GM13977 (cell line): ENCODE measurements at places on chromosomes 7 and 10.

GRCh38 chr10:101993221-101993620 lies 62.8 kb downstream of the ARMH3 start:
- DNase-seq: no peak

DNA sequence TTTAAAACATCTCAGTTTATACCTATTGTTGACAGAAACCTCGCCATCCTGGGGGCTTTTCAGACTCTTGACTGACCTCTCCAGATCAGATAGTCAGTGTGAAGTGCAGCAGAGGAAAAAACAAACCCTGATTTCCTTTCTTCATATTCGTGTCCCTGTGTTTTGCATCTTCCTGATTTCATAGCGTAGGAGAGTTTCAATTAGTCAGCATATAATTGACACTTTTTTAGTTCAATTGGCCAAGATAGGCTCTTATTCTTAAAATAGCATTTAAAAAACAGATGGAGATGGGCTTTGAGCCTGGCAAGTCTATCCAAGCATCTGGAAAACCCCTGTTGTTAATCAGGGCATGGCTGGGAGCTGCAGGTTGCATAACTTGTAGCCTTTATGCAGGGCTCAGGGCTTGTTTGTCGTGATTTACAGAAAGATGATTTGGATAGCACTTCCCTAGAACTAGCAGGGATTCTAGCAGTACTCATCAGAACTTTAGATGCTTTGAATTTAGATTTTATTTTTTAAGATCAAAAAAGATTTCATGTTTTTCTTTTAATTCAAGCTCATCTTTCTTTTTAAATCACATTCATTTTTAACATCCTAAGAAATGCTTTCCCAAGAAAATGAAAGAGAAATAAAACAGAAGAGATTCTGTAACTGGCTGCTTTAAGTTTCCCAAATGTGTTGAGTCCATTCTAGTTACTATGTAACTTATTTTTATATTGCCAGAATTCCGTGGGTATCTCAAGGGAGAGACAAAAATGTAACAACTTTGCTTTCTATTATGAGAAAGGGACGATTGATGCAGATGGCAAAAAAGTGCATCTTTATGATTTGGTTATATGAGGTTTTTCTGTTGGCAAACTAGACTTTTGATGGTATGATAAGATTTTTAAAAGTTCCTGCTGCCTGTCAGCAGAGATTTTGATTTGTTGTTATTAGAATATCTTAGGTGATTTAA lies 270.8 kb upstream of the FZD8 start:
- no peak for DNase-seq

- DNase-seq: no peak
Observed at GRCh38 chr10:63115732-63116383, 17.3 kb upstream of the NRBF2 start.

GRCh38 chr7:93055543-93056107 lies 62.2 kb downstream of the SAMD9 start:
- peak; percentile 62 for DNase-seq

DNA sequence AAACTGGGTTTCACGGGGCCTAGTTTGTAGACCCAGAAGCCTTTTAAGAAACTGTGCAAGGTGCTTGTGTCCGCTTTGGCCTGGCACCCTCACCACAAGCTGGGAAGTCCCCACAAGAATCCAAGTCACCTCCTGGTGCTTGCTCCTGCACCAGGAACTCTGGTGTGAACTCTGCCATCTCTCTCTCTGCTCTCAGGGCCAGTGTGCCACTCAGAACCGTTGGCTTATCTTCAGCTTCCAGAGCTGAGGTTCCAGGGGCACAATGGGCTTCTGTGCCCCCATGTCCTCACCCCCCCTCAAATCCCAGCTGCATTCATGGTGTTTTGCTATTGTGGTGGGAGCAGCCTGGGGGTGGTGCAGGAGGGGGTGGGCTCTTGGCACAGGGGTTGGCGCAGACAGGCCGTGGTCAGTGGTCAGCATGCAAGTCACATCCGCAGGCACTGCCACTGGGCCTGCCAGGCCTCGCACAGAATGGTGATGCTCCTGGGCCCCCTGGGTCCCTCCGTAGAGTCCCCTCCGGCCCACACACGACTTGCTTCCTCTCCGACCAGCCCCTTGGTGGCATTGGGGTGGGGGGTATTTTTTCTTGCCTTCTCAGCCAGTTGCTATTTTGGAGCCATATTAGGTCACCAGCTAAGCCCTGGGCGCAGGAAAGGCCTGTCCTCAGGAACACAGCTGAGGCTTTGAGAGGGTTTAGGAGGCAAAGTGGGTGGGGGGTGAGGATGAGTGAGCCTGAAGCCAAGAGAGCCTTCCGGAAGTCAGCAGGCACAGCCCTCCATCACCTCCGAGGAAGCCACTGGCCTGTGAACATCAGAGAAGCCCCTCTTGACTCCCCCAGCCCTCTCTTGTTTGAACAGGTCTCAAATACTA lies 3.0 kb downstream of the ZCCHC24 start:
- DNase-seq: no peak

GRCh38 chr7:78127009-78127408 lies 328.4 kb downstream of the PHTF2 start:
- DNase-seq: no peak

GRCh38 chr10:88647061-88647615 lies 17.1 kb upstream of the LIPF start:
- DNase-seq: no peak

- no peak for DNase-seq
Observed at GRCh38 chr7:101506531-101506930, 122.6 kb downstream of the MYL10 start.

GRCh38 chr7:155188357-155188756 lies 109.3 kb upstream of the INSIG1 start:
- no peak for DNase-seq

GRCh38 chr10:69516316-69516715 lies 56.9 kb downstream of the NEUROG3 start:
- peak; percentile 48 for DNase-seq

- no peak for DNase-seq
Observed at GRCh38 chr7:9488555-9488954, 1055.1 kb downstream of the NXPH1 start.

- no peak for DNase-seq
Observed at GRCh38 chr10:72930276-72930675, 24.3 kb downstream of the PLA2G12B start.

DNA sequence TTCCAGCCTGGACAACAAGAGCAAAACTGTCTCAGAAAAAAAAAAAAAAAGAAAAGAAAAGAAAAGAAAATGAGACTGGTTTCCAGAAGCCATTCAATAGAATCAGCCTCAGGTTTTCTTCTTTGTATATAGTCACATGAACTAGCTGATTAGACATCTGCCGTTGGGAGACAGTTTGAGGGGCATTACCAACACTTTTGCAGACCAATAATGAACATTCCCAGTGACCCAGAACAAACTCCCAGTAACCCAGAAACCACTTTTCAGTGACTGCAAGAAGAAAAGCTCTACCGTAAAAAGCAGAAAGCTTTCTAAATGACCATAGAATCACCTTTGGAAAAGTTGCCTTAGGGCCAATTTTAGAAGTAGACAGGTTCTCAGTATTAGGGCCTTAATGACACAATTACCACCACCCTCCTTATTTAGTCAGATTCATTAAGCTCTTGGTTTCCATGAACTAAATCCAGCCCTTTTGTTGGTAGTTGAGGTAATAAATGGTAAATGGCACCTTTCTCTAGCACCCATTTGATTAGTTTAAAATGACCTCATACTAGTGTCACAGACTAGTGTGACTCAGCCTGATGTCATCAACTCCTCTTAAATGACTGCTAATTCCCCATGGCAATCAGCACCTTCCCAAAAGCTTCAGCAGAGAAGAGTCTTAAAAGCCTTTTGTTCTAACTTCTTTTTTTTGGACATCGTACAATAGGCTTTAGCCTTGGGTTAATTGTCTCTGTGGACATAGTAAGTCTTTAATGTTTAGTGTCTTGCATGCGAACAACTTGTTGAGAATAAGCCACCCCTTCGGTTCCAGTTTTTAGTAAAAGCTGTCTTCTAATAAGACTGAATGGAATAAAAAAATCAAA lies 33.6 kb upstream of the XRCC2 start:
- DNase-seq: no peak

DNA sequence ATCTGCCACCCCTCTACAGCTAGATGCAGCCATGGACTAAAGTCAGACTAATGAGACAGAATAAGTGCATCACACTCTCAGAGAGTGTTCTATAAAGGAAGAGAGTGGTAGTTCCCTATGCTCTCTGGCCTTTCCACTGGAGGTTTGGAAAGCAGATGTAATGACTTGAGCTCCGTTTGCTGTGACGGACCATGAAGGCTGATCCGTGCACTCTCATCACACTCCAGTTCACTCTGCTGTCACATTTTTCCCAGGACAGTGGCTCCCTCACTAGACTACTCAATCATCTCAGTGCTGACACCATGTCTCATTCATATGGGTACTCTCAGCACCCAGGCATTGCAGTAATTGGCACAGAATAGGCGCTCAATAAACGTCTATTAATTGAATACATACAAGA lies 20.4 kb downstream of the TRDMT1 start:
- DNase-seq: no peak

DNA sequence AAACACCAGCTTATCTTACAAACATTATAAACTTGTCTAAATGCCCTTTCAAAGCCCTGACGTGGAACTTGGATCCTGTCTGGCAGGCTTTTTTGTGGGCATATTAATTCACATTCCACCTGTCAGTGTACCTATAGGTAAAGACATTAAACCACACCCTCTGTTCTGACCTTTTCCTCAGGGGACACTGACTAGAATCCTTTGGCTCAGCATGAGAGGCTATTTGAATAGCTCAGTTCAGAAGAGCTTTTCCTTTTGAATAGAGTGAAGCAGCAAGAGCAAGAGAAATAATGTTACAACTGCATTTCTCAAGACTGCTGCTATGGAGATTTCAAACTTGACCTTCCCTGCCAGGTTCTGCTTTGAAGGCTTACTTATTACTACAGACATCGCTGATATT lies 76.9 kb downstream of the CYP51A1 start:
- DNase-seq: no peak

- no peak for DNase-seq
Observed at GRCh38 chr7:116665332-116665996, 6.5 kb upstream of the MET start.

DNA sequence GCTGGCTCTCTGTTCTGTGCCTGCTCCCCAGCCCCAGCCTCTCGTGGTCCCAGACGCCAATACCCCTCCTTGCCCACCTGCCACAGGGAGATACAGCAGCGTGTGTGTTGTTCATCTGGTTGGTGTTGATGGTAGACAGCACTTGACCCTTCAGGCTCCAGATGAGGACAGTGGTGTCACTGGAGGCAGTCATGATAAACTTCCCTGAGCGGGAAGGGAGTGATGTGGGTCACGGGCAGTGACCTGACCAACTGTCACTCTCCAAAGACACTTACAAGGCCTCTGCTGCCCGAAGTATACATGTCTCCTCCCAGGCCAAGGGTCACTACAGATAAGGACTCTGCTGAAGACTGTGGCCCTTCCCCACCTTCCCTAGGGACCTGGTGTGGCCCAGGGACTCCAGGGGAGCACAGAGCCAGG lies 5.6 kb downstream of the TBL2 start:
- no peak for DNase-seq

DNA sequence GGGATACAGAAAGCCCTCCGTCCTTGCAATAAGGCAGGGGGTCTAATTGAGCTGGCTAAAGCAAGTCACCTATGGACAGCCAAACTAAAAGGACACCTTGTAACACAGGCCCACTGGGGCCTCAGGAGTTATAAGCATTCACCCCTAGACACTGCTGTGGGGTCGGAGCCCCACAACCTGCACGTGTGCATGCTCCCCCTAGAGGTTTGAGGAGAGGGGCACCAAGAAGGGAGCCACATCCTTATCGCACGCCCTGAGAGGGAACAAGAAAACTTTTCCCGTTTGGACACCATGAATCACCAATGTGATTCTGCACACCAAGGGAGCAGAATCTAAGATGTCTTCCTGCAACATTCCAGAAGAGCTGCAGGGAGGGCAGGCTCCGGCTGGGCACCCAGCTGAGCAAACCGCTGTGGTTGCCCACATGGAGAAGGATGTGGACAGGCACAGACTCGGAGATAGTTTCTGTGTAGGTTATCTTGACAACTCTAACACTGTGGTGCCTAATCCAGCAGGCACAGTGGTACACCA lies 17.7 kb upstream of the TARP start:
- no peak for DNase-seq

DNA sequence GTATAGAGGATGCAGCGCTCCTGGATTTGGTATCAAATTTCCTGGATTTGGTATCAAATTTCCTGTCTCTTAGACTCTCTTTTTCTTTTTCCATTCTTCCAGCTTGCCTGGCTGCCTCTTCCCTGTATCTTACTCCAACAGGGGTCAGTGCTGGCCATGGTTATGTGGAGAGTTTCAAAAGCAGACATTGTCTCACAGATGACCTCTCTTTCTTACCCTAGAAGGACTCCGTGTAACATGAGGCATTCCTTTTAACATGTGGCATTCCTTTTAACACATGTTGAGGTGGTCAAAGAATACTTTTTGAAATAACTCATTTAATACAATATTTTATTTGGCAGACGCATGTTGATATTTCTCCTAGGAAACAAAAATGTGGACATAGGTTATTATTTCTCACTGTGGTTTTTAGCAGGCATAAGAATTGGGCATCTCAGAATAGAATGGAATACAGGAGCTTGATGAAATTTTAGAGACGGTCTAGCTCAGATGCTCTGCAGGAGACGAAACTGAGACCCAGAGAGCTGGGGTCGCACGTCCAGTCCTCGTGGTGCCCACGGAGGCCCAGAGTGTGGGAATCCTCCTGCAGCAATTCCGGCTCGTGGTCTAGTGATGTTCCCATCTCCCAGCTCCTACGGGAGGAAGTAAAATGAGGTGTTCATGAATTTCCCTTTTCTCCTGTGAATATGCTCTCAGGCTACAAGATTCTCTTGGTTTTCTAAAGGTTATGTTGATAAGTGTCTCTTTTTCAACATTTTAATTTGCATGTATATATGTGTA lies 59.6 kb upstream of the PITRM1 start:
- DNase-seq: no peak

DNA sequence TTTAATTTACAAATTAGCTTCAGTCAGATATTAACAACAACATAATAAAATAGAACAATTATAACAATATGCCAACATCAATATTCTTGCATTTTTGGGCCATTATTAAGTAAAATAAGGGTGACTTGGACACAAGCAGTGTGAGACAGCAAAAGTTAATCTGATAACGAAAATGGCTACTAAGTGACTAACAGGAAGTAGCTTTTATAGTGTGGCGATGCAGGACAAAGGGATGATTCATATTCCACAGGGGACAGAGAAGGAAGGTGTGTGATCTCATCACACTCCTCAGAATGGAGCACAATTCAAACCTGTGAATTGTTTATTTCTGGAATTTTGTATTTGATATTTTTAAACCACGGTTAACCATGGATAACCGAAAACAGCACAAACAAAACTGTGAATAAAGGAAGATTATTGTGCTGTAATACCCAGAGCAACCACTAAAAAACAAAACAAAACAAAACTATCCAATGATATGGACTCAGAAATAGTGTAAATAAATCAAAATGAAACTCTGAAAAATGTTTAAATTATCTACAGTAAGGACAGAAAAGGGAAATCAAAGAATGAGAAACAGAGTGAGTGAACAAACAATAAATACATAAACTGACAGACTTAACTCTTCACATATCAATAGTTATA lies 66.9 kb upstream of the TFEC start:
- DNase-seq: no peak

DNA sequence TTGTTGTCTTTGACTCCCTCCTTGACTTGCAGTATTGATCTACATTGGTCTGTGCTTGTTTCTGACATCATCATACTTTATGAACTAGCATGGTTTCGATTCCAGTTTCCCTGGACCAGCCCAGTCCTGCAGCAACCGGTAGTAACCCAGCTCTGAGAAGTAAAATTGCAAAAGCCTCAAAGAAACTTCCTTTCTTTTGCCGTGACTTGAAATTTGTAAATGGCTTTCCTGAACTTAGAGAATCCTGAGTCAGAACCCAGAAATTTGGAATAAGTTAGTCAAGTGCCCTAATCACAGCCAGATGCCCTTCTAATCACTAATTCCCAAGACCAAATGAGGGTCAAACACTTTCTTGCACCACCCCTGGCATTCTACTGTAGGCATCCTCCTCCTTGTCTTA lies 15.0 kb downstream of the TAS2R60 start:
- DNase-seq: no peak
